WERI-Rb-1 (cell line): ENCODE measurements at places on chromosomes 13 and 19.
A peak's percentile ranks its signal among the peaks of the same experiment; 100 is the strongest.

- DNase-seq: no peak
Observed at GRCh38 chr19:28530406-28531035, 682.4 kb downstream of the UQCRFS1 start.

DNA sequence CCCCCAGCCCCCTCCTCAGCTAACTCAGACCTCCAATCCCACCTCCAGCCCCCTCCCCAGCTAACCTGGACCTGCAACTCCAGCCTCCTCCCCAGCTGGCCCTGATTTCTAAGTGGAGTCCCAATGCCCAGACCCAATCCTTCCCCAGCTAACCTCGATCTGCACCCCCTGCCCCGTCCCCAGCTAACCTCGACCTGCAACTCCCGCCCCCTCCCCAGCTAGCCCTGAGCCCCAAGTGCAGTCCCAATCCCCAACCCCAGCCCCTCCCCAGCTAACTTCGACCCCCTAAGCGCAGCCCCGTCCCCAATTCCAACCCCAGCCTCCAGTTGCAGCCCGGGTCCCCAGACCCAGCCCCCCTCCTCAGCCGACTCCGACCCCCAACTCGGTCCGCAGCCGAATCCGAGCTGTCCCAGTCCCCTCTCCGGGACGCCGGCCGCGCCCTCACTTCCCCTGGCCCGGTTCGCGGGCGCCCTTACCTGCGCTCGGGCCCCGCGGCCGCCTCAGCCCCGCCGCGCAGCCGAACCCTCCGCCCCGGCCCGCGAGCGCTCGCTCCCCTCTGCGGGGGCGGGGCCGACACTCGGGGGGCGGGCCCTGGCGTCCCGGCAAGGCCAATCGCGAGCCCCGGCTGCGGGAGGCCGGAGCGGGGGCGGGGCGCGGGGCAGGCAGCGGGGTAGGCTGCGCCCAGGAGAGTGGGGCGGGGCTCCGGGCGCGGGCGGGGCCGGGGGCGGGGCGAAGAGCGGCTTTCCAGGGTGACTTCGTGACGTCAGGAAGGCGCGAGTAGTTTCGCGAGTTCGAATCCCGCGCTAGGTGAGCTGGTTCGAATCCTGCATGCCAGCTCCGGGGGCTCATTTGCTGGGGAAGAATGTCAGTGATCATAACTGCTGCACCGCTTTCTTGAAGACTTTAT is at the start of gene GNG7:
Gene GNG7, minus strand, starts transcription at position 525 of the 907 bp plus-strand sequence. CDS start 182,006 bp downstream, outside the sequence.
- DNase-seq: peak; percentile 92

DNA sequence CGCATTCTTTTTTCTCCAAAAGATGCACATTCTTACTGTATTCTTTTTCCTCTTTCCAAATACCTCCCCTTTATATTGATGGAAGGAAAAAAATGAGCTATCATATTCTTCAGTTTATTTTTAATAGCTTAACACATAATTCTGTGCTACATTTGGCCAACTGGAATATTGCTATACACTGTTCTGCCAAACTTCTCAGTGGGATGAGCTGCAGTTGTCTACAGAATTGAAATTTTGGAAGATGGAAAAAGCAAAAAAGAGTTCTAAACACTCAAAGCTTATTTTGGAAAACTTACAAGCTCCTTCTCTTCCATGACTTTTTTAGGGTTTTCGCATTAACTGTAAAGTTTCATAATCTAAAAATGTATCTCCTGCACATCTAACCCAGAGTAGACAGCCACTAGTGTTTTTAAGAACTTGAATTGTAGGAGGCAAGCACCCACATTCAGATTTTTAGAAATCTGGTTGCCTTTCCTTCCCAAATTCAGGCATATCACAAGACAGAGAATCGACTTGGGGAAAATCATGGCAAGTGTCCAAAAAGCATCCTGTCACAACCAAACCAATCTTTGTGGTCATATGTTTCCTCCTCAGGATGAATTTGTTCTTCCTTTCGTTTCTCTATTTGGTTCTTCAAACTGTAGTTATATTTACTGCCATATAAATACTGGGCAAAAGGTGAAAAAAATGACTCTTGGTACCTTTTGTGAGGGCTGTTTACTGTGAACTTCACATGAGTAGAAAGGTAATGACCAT is 111.4 kb upstream of the FRY start:
- no peak for DNase-seq

- DNase-seq: no peak
Observed at GRCh38 chr13:51746802-51747201, 57.2 kb downstream of the DHRS12 start.

GRCh38 chr19:31231237-31231636 is 118.0 kb downstream of the TSHZ3 start:
- no peak for DNase-seq

- no peak for DNase-seq
Observed at GRCh38 chr19:6340493-6341201, 7.2 kb upstream of the ACER1 start.

- DNase-seq: no peak
Observed at GRCh38 chr19:8449830-8450229, 5.1 kb downstream of the HNRNPM start.

DNA sequence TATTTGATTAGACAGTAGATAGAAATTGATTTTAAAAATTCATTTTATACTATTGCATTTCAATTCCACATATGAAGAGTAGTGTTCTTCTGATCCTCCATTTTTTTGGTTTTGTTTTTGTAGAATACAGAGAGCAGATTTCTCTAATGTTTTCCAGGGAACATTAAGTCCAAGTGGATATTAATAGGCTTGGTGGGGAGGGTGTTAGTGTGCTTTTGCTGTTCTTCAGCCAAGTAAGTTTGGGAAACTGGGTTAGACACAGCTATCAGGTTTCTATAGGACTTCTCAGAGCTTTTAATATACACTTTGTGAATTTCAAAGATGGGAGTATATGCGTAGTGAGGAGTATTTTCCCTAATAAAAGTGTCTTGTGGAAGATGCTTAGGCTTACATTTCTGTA is 21.8 kb downstream of the NAA16 start:
- DNase-seq: no peak

- no peak for DNase-seq
Observed at GRCh38 chr13:37651891-37652290, 53.3 kb upstream of the POSTN start.

- DNase-seq: peak; percentile 72
Observed at GRCh38 chr19:47247308-47247990, 8.9 kb upstream of the CCDC9 start.

DNA sequence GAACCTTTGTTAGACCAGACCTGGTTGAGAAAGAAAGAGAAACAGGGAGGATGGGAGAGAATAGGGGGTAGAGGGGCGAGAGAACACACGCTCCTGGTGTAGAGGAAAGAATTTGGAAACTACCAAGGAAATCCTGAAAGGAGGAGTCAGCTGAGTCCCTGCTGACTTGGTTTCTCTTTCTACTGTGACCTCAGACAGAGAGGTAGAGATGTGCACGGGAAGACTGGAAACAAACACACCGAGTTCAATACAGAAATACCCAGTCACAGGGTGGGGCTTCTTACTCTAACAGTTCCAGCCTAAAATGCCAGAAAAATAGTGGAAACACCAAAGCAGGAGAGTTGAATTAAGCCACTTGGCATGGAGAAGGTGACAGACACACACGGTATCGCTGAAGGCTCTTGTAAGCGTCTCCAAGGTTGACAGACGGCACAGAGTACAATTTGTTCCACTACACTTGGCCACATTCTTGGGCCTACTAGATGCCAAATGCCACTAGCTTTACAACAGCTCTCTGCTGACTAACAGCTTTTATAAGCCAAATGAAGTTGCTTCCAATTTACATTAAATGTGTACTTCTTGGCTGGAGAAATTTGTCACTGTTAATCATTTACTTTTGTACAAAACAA is 28.1 kb downstream of the LATS2 start:
- DNase-seq: no peak

DNA sequence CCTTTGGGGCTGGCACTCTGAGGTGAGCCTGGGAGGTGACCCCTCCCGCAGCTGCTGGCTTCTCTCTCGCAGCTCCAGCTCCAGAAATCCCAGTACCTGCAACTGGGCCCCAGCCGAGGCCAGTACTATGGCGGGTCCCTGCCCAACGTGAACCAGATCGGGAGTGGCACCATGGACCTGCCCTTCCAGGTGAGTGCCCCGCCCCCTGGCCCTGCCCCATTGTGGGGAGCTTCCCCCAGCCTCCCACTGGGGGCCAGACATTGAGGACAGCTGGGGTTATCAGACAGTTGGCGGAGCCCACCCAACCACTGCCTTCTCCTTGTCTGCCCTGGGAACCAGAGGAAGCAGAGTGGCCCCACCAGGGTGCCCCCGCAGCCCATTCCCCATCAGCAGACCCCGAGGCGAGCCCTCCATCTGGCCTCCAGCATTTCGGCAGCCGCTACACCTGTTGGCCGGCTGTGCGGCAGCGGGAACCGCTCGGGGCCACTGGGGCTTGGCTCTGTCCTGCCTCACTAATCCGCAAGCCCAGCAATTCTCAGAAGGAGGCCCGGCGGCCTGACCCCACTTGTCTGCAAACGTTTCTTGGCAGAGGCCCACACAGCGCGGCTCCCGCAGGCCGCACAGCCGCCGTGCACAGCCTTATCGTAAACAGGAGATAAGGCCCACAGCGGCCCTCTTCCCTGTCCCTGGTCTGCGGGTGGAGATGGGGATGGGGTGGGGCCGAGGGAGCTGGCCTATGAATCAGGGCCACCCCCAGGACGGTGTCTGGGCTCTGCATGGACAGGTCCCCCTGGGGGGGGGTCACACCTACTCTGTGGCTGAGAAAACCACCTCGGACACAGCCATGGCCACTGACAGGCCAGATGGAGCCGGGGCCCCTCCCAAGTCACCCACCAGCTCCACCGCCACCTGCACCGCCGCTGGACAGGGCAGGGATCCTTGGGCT is 48.0 kb downstream of the COMP start:
- peak; percentile 75 for DNase-seq

DNA sequence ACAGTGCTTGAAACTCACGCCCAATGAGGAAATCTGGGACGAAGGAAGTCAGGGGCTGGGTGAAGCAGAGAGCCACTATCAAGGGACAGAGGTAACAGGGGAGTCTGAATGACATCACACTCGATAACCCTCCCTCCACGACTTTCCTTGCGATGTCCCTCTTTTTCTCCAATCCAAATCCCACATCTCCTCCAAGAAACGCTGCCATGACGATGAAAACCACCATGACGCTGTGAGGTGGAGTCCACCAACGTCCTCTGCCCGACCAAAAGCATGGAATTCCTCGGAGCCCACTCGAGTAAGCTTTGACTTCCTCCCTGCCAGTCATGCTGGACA is 967 bp downstream of the REXO1 start:
- no peak for DNase-seq

GRCh38 chr13:48852911-48853727 is 122.6 kb upstream of the FNDC3A start:
- no peak for DNase-seq

- no peak for DNase-seq
Observed at GRCh38 chr19:13255041-13255718, 105.0 kb downstream of the IER2 start.
